ENCODE measurements at places on chromosomes 7 and 10.

- H3K4me1 ChIP-seq, result no peaks in the 10 kb centered on the region
- H3K36me3 ChIP-seq, result no peaks in the 10 kb centered on the region
- H3K4me3 ChIP-seq, result no peak overlapping the region
- H3K27me3 ChIP-seq, result peaks cover 22% of the 10 kb centered on the region
- DNase-seq, result no peak
- H3K27ac ChIP-seq, result no peak overlapping the region
Measured at GRCh38 chr10:117075064-117075463, 63.0 kb downstream of the VAX1 start.

- DNase-seq, result no peak
- no peaks in the 10 kb centered on the region for H3K36me3 ChIP-seq
- peaks cover 18% of the 10 kb centered on the region for H3K4me1 ChIP-seq
- peak overlapping the region; percentile 40 for H3K4me3 ChIP-seq
- no peaks in the 10 kb centered on the region for H3K27me3 ChIP-seq
Measured at GRCh38 chr10:33674986-33675599, 340.6 kb upstream of the NRP1 start.

- H3K27me3 ChIP-seq, result no peaks in the 10 kb centered on the region
- DNase-seq, result no peak
Measured at GRCh38 chr7:23067271-23067670, 38.3 kb upstream of the KLHL7 start.

- peaks cover 4% of the 10 kb centered on the region for H3K36me3 ChIP-seq
- DNase-seq, result no peak
- H3K4me1 ChIP-seq, result peaks cover 9% of the 10 kb centered on the region
- H3K27me3 ChIP-seq, result no peaks in the 10 kb centered on the region
- no peak overlapping the region for H3K27ac ChIP-seq
Measured at GRCh38 chr7:15397922-15398760, 163.7 kb downstream of the AGMO start.

DNA sequence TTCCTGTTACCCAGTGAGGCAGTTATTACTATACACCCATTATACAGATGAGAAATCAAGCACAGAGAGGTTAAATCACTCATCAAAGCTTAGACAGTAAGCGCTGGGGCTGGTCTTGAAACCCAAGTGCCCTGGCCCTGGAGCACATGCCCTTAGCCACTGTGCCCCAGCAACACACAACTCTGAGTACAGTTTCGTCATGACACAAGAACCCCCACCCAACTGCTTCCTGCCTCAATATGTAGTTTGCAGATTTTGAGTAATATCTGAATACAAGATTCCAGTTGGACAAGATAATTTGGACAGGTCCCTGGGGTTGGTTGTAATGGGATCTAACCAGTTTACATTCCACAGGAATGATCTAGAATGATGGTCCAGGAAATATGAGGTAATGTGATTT lies 62.8 kb downstream of the SH3PXD2A start:
- peaks cover 2% of the 10 kb centered on the region for H3K27me3 ChIP-seq
- no peaks in the 10 kb centered on the region for H3K4me1 ChIP-seq
- no peaks in the 10 kb centered on the region for H3K36me3 ChIP-seq
- no peak overlapping the region for H3K27ac ChIP-seq

DNA sequence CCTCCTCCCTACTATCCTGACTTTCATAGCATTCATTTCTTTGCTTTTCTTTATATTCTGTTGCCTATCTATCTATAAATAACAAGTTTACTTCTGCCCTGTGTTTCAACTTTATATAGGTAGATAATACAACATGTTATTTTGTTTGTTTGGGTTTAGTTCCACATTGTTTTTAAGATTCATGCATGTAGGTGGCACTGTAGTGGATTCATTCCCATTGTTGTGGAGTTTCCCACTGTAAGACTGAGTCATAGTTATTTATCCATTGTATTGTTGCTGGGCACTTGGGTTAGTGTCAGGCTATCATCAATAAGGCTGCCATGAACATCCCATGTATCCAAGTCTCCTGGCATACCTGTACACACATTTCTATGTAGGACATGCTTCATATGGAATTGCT lies 127.7 kb downstream of the ARHGAP22 start:
- no peak for DNase-seq
- no peaks in the 10 kb centered on the region for H3K4me1 ChIP-seq
- H3K4me3 ChIP-seq, result no peak overlapping the region
- H3K27ac ChIP-seq, result no peak overlapping the region

- H3K27ac ChIP-seq, result no peak overlapping the region
- no peaks in the 10 kb centered on the region for H3K36me3 ChIP-seq
- no peak overlapping the region for H3K4me3 ChIP-seq
- no peak for DNase-seq
- no peaks in the 10 kb centered on the region for H3K4me1 ChIP-seq
Measured at GRCh38 chr7:27068259-27068658, 27.5 kb downstream of the HOXA1 start.

- H3K27ac ChIP-seq, result peak overlapping the region; percentile 81
- H3K27me3 ChIP-seq, result no peaks in the 10 kb centered on the region
- DNase-seq, result no peak
- peaks cover 56% of the 10 kb centered on the region for H3K4me1 ChIP-seq
Measured at GRCh38 chr7:74002474-74003017, 25.4 kb upstream of the ELN start.

DNA sequence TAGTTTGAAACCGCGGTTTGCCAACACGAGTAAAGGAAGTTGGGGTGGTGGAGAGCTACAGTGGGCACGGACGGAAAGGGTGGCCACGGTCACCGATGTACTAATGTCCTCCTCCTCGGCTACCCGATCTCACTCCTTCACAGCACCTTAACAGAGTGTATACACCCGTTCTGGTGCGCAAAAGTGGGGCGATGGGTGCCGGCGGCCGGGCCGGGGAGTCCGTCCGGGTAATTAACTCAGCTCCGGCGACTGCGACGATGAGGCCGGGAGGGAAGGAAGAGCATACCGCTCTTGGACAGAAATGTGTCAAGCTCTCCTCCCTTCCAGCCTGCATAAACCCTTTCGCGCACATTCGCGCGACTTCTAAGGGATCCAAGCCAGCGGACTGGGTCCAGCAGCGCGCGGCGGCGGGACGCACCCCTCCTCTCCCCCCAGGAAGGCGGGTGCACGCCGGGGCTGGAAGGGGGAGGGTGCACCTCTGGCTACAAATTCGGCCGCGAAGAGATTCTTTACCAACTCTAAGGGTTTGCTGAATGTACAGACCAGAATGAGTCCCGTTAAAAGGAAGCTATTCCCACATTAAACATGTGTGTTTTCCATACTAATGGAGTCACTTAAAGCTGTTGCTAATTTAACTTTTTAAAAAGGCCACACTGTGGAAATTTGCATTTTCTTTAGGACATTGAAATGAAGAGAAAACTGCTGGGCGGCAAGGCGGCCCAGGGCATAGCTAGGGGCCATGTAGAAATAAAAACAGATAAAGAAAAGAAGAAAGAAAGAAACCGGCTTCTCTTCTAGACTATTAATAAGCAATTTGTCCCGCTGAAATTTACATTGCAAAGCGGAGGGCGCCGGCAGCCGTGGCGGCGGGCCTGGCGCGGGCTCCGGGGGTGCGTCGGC lies 6.6 kb upstream of the EBF3 start:
- H3K4me3 ChIP-seq, result peak overlapping the region; percentile 57
- no peak for DNase-seq
- H3K36me3 ChIP-seq, result no peaks in the 10 kb centered on the region
- H3K4me1 ChIP-seq, result peaks cover 20% of the 10 kb centered on the region

DNA sequence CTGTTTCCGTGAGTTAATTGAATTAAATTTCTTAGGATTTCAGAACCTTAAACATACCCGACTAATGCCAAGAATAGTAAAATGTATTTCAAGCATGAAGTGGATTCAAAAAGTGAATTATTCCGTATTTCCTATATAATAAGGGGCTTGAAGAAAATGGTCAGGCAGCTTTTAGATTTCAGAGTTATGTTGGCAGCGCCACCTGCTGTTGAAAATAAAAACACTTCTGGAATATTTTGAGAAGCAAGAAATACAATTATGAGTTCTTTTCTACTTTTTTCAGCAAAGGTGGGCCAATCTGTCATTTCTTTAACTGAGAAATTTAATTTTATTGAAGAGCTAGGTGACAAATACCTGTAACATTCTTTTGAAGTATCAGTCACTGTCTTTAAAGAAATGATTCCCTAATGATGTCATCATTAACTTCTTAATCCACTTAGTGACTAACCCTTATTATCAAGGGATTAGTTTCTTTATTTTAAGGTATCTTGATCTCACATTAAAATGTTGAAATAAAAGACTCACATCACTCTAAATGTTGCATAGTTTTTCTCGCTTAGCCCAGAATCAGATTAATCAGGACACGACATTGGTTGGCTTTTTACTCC lies 36.6 kb upstream of the AGR3 start:
- no peaks in the 10 kb centered on the region for H3K27me3 ChIP-seq
- peaks cover 69% of the 10 kb centered on the region for H3K4me1 ChIP-seq
- H3K36me3 ChIP-seq, result no peaks in the 10 kb centered on the region
- DNase-seq, result no peak
- H3K4me3 ChIP-seq, result no peak overlapping the region

DNA sequence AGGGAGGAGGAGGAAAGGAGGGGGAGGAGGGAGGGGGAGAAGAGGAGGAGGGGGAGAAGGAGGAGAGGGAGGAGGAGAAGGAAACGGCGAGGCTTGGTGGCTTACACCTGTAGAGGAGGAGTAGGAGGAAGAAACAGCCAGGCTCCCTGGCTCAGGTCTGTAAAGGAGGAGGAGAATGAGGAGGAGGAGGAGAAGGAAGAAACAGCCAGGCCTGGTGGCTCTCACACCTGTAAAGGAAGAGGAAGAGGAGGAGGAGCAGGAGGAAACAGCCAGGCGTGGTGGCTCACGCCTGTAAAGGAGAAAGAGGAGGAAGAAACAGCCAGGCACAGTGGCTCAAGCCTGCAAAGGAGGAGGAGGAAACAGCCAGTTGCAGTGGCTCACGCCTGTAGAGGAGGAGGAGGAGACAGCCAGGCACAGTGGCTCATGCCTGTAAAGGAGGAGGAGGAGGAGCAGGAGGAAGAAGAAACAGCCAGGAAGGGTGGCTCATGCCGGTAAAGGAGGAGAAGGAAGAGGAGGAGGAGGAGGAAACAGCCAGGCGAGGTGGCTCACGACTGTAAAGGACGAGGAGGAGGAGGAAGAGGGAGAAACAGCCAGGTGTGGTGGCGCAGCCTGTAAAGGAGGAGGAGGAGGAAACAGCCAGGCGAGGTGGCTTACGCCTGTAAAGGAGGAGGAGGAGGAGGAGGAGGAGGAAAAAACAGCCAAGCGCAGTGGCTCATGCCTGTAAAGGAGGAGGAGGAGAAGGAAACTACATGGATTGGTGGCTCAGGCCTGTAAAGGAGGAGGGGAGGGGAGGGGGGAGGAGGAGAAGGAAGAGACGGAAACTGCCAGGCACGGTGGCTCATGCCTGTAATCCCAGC lies 14.9 kb upstream of the CRCP start:
- no peak for DNase-seq
- H3K27me3 ChIP-seq, result no peaks in the 10 kb centered on the region
- peak overlapping the region; percentile 96 for H3K27ac ChIP-seq
- no peaks in the 10 kb centered on the region for H3K36me3 ChIP-seq
- peak overlapping the region; percentile 90 for H3K4me3 ChIP-seq
- peaks cover 9% of the 10 kb centered on the region for H3K4me1 ChIP-seq

DNA sequence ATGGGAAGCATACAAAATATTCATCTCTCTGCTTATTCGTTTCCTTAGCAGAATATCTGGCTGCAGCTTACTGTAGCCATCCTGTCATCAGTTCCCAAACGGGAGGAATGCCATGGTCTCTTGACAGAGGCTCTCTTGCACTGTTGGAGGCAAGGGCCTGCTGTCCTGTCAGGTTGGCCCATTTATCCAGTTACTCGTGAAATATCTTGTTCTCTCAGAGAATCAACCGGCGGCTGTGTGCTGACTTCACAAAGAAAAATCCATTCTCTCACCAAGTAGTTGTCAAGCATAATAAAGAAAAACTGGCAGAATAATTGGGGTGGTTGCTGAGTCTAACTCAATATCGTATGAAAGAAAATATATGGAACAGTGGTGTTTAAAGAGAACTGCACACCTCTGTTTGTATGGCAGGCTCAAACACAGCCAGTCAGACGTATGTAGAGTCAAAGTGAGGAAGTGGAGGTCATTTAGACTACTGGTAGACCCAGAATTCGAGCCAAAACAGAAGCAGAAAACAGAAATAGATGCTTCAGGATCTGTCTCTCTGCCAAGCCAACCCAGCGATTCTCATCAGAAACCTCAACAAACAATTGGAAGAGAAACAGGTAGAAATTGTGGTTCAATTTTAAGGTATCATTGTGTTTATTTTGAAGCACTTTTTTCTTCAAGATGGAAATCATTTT lies 349.2 kb upstream of the PRKCQ start:
- H3K27me3 ChIP-seq, result no peaks in the 10 kb centered on the region
- H3K4me1 ChIP-seq, result peaks cover 33% of the 10 kb centered on the region
- no peak for DNase-seq

- DNase-seq, result no peak
- H3K36me3 ChIP-seq, result no peaks in the 10 kb centered on the region
- H3K4me3 ChIP-seq, result no peak overlapping the region
- no peak overlapping the region for H3K27ac ChIP-seq
- no peaks in the 10 kb centered on the region for H3K27me3 ChIP-seq
Measured at GRCh38 chr10:4361581-4361980, 464.4 kb upstream of the AKR1E2 start.

DNA sequence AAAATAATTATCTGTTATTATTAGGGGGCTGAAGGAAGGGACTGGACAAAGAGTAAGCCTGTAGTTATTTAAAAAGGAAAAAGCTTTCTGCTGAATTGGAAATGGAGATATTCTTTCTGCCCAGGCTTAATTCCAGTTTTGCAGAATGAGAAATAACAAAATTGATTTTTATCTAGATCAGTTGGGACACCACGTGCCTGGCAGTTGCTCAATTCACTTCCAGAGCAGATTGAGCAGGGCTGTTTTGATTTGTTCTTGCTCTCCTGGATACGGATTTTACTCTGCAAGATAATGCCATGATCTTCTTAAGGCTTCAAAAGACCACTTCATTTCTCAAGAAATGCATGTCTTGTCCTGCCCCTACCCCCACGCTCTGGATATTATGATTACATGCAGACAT lies 524.3 kb downstream of the TCERG1L start:
- DNase-seq, result no peak
- no peak overlapping the region for H3K4me3 ChIP-seq
- H3K27me3 ChIP-seq, result no peaks in the 10 kb centered on the region
- no peaks in the 10 kb centered on the region for H3K4me1 ChIP-seq
- no peak overlapping the region for H3K27ac ChIP-seq

- H3K27ac ChIP-seq, result no peak overlapping the region
- no peak overlapping the region for H3K4me3 ChIP-seq
- DNase-seq, result no peak
Measured at GRCh38 chr10:101671453-101671852, 23.5 kb downstream of the FBXW4 start.

GRCh38 chr7:85125176-85125575 lies 61.7 kb downstream of the SEMA3D start:
- no peaks in the 10 kb centered on the region for H3K36me3 ChIP-seq
- no peaks in the 10 kb centered on the region for H3K27me3 ChIP-seq
- H3K27ac ChIP-seq, result no peak overlapping the region
- peaks cover 9% of the 10 kb centered on the region for H3K4me1 ChIP-seq
- no peak overlapping the region for H3K4me3 ChIP-seq
- no peak for DNase-seq

- H3K36me3 ChIP-seq, result peaks cover 27% of the 10 kb centered on the region
- DNase-seq, result no peak
- no peak overlapping the region for H3K4me3 ChIP-seq
- peaks cover 5% of the 10 kb centered on the region for H3K4me1 ChIP-seq
- no peak overlapping the region for H3K27ac ChIP-seq
Measured at GRCh38 chr7:27774717-27775328, 34.9 kb downstream of the TAX1BP1 start.
